Uterus (tissue), 4 donors: ENCODE measurements at places on chromosomes 16 and 17.

- no peak for DNase-seq
Measured at GRCh38 chr17:80926591-80927250, 64.9 kb upstream of the CHMP6 start.

GRCh38 chr17:32954477-32954876 lies 26.5 kb downstream of the TMEM98 start:
- DNase-seq, result no peak

GRCh38 chr16:26765087-26765486 lies 301.6 kb upstream of the C16orf82 start:
- DNase-seq, result no peak

DNA sequence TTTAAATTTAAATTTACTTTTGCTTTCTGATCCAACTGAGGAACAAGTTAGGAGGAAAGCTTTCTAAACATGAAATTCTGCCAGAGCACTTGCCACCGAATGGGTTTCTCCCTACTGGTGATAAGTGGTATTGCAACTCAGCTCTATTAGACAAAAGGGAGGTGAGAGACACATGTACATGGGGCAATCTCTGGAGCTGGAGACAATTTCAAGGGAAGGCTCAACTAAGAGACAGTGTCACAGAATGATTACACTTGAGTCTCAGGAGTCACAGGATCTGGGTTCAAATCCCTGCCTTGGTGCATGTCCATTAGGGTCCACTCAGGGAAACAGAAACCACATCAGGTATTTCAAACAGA lies 37.4 kb downstream of the SOCS1 start:
- DNase-seq, result no peak

- no peak for DNase-seq
Measured at GRCh38 chr16:1444730-1445517, 568 bp upstream of the CCDC154 start.

GRCh38 chr16:84548971-84549844 lies 44.7 kb upstream of the MEAK7 start:
- no peak for DNase-seq

GRCh38 chr16:53207810-53208752 lies 153.3 kb downstream of the CHD9 start:
- no peak for DNase-seq

GRCh38 chr16:54431041-54431996 lies 144.7 kb upstream of the IRX3 start:
- DNase-seq, result no peak

DNA sequence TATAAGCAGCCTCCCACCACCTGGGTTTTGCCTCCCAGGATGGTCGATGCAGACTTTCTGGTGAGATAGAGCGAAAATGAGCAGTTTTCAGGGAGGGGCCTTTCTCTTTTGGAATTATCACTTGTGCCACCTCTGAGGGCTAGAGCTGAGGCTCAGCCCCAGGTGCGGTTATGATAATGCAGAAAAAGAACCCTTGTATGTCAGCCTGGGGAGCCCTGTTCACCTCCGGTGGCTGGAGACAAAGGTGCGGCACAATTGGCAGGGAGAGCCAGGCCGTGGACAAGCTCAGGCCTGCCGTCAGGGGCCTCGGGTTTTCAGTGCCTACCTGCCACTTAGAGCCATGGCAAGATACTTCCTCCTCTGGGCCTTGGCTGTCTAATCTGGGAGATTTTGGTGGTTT lies 4.4 kb downstream of the SCPEP1 start:
- DNase-seq, result no peak

GRCh38 chr17:62745806-62746205 lies 62.3 kb downstream of the MARCHF10 start:
- DNase-seq, result no peak

DNA sequence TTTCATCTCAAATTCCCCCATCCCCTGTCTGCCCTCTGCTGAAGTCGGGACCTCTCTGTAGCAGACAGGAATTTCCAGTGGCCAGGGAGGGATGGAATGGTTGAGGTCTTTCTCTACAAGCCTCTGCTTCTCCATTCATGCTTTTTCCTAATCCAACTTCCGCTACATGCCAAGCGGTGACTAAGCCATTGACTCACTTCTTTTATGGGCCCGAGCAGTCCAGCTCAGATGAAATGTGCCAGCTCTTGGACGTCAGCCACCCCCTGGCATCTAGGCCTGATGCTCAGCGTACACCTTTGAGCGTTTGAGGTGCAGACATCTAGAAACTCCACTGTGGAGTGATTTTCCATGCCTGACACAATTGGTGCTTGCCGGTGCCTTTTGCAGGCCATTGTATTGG lies 40.7 kb upstream of the GPR139 start:
- DNase-seq, result no peak

DNA sequence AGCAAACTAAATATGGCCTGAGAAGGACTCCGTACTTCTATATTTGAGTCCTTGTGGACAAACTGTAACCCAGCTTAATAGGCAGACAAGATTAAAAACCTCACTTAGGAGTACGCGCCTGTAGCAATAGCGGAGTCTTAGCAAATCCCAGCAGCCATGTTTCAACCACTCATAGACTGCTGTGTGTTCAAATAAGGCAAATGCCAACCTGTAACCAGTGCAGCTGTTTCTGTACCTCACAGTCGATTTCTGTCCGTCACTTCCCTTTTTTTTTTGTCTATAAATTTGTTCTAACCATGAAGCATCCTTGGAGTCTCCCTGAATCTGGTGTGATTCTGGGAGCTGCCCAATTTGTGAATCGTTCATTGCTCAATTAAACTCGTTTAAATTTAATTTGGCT lies 30.2 kb downstream of the TANC2 start:
- no peak for DNase-seq

- no peak for DNase-seq
Measured at GRCh38 chr16:13767215-13767614, 152.7 kb upstream of the ERCC4 start.

GRCh38 chr17:9002606-9003354 lies 18.5 kb upstream of the NTN1 start:
- DNase-seq, result peak; percentile 28

DNA sequence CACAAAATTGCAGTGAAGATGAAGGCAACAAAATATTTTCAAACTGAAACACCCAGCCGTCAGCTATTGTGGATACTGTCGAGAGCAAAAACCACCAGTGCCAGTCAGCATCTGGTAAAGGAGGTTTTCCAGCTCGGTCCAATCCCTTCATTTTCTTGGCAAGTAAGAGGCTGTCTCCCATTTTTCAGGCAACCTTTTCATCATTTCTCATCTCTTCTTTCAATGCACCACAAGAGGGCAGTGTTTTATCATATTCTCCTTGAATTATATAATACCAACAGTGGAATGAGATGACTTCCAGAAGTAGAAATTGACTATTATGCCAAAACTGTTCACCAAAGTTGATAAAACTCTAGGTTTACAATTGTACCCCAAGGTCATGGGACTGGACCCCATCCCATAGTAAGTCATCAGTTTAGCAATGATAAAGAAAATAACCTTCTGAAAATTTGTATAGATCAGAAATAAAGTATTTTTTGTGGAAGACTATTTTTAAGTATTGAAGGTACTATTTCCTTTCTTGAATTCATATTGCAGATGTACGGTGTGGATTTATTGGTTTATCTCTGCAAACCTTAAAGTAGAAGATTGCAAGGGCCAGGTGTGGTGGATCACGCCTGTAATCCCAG lies 16.8 kb downstream of the NQO1 start:
- no peak for DNase-seq

DNA sequence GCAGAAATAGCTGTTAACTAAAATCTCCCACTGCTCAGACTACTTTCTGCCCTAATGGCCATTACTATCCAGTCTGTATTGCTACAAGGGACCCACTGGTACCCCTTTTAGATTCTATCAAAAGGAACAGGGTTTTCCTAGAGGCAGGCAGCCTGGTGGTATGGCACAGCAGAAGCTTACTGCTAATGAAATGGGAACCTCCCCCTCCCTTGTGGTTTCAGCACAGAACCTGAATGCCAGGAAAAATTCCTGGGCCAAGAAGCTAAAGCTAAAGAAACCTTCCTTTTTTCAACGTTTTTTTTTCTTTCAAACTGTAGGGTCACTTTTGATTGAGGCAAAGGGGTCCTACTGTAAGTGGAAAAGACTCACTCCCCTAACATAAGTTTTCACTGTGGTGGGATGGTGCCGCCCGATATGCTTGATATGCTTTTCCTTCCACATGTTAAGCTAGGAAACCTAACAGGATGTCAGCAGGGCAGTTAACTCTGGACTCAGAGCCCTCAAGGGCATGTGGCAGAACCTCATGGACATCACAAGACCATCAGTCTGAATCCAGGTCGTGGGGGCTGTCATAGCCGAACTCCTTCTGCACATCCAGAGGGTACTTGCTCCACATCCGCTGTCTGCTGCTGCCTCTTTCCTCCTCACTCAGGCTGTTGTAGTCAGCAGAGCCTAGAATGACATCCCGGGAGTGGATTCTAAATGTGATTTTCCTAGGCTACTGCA lies 9.8 kb downstream of the SLC7A6OS start:
- no peak for DNase-seq

- DNase-seq, result no peak
Measured at GRCh38 chr17:964876-965275, 14.7 kb downstream of the NXN start.

- DNase-seq, result no peak
Measured at GRCh38 chr17:55634702-55635101, 88.0 kb downstream of the TMEM100 start.

DNA sequence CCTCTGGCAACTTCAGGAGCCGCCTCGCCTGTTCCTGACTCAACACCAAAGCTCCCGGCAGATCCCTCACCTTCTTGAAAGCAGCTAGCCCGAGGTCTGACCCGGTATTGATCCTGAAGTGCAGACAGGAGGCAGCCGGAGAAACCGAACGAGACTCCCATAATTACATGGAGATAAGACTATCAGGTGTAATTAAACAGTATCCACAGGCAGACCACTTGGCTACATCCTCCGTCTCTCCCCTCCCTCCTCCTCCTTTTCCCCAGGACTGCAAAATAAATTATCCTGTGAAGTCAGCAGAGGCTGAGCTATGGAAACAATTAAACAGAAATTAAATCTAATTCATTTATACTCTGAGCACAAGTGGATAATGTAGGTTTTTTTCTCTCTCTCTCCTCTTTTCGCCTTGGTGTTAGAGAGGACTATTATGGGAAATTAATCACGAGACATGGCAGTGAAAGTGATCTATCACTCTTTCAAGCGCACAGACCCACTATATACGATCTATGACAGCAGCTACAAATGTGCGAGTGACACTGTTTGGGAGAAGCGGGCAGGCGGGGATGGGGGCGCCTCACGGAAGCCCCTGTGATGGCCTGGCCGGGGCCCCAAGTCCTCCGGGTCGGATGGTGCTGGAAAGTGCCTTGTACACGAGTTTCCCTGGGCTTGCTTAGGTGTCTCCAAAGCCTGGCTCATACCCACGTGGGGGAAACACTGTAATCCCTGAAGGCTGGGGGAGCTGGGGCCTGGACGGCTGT lies 92.8 kb downstream of the RBFOX3 start:
- DNase-seq, result no peak

- DNase-seq, result no peak
Measured at GRCh38 chr16:82287937-82288336, 117.9 kb upstream of the MPHOSPH6 start.

GRCh38 chr16:85640585-85640984 lies 27.5 kb downstream of the GSE1 start:
- DNase-seq, result no peak

- no peak for DNase-seq
Measured at GRCh38 chr16:19520861-19521331, 1.0 kb downstream of the GDE1 start.

GRCh38 chr16:69187446-69188235 lies 677 bp downstream of the SNTB2 start:
- peak; percentile 53 for DNase-seq

GRCh38 chr16:66328282-66328681 lies 38.2 kb upstream of the CDH5 start:
- DNase-seq, result no peak

GRCh38 chr17:82296511-82297279 lies 20.7 kb downstream of the CD7 start:
- DNase-seq, result peak; percentile 55

- no peak for DNase-seq
Measured at GRCh38 chr17:61981323-61981722, 53.5 kb upstream of the INTS2 start.

DNA sequence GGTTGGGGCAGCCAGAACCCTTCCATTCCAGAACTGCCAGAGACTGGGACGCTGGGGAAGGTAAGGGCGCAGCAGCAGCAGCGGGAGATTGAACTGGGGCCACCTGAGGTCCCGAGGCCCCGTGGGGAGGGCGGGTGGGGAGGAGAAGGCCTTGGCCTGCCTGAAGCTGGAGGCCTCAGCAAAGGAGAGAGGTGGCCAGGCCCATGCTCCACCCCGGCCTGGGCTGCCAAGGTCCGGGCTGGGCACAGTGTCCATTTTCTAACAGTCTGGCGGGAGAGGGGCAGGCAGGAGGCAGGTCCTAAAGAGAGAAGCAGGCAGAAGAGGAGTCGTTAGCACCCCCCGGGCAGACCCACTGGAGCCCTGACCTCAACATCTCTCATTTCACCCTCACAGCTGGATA lies 1.1 kb upstream of the GDPD3 start:
- DNase-seq, result no peak

DNA sequence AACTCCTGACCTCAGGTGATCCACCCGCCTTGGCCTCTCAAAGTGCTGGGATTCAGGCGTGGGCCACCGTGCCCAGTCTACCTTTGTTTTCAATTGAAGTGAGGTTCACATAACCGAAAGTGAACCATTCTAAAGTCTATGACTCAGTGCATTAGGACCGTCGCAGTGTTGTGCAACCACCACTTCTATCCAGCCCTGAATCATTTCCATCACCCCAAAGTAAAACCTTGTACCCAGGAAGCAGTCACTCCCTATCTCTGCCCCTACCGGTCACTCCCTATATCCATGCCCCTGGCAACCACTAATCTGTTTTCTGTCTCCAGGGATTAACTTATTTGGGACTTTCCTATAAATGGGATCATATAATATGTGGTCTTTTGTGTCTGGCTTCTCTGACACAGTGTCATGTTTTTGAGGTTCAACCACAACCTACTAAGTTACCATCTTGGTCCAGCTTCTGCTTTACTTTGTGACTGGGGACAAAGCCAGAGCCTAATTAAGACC lies 28.3 kb upstream of the CDC42EP4 start:
- peak; percentile 86 for DNase-seq

- DNase-seq, result no peak
Measured at GRCh38 chr16:89189358-89190025, 10.8 kb downstream of the SLC22A31 start.

- DNase-seq, result peak; percentile 95
Measured at GRCh38 chr17:74203439-74204240, at the start of gene RPL38. Gene RPL38 (plus strand): TSS chr17:74203678. CDS start chr17:74203956, 278 bp downstream.

GRCh38 chr17:5096731-5097100 lies 15.0 kb downstream of the ZNF232 start:
- no peak for DNase-seq

DNA sequence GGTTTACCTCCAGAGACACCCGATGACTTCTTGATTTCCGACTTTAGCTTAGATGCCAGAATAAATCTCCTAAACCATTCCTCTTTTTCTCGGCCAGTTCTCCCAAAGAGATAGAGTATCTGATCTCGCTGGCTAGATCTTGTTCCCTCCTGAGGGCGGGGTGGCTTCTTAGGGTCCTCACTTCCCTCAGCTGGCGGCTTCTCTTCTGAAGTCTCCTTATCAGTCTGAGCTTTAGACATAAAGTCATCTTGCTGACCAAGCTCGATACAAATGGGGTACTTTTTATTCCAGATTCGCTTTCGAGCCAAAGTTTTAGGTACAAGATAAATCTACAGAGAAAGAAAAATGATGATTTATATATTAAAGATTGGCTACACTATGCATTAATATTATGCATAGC lies 63.6 kb upstream of the ERN1 start:
- no peak for DNase-seq

- DNase-seq, result no peak
Measured at GRCh38 chr17:66387392-66387981, 85.1 kb downstream of the PRKCA start.

GRCh38 chr16:49459953-49460735 lies 86.5 kb downstream of the C16orf78 start:
- DNase-seq, result no peak

- peak; percentile 46 for DNase-seq
Measured at GRCh38 chr17:8126491-8127066, 2.7 kb upstream of the HES7 start.
